NB4 (cell line): ENCODE measurements at places on chromosomes 11 and 22.
A peak's percentile ranks its signal among the peaks of the same experiment; 100 is the strongest.

- peak; percentile 86 for DNase-seq
Measured at GRCh38 chr11:62556875-62557631, 10.4 kb upstream of the AHNAK start.

DNA sequence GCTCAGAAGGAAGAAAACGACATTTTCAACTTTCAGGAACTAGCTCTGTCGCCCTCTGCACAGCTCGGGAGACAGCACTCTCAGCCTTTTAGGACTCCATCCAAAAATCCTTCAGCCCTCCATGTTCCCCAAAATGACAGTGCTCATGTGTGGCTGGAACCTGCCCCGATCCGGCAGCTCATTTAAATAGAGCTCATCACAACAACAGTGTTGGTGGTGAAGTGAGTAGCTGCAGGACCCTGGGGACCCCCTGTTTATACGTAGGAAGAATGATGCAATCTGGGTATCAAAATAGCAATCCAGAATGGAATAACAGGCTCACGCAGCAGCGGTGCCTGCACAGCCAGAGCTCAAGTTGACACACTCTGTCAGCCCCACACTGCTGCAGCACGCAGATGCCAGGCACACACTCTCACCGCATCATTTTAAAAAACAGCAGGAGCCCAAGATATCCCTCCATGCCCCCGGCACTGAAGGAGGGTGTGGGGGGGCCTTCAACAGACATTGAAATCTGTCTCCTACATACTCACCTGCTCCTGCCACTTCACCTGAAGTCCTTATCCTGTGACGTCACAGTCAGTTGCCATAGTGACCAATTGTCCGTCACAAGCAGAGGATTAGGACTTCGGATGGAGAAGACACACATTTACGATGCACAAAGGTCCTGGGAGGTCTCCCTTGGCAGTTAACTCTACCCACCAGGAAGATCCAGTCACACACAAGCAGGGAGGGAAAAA, 24.0 kb downstream of the TRIM66 start:
- no peak for DNase-seq

DNA sequence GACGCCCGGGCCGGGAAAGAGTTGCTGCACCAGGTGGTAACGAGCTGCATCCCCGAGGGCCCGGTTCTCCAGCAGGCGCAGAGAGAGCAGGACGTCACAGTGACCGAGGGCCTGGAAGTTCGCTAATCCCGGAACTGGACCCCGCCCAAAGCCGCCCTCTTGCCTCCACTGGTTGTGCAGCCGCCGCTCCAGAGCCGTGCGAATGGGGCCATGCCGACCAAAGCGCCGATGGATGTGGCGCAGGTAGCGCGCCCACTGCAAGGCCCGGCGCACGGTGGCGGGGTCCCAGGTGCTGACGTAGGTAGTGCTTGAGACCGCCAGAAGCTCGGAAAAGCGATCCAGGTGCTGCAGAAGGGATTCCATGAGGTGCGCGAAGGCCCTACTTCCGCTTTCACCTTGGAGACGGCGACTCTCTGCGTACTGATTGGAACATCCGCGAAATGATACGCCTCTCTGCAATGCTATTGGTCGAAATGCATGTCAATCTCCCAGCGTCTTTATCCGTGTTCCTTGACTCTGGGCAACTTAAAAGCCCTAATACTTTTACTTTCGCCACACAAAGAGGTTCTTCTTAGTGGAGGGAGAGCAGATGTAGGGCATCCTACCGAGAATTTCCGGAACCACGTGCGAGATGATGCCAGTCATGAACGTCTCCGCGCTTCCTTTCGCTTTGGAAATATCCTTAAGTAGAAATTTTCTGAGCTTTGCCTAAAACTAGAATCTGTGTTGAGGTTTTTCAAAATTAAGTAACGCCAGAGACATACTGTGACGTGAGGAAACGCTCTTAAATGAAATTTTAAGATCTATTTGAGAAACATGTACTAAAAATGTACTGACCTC, at the start of gene FANCF:
FANCF (minus strand) TSS at position 376 of the 840 bp plus-strand sequence; CDS start at position 363, 13 bp downstream.
- peak; percentile 96 for DNase-seq

DNA sequence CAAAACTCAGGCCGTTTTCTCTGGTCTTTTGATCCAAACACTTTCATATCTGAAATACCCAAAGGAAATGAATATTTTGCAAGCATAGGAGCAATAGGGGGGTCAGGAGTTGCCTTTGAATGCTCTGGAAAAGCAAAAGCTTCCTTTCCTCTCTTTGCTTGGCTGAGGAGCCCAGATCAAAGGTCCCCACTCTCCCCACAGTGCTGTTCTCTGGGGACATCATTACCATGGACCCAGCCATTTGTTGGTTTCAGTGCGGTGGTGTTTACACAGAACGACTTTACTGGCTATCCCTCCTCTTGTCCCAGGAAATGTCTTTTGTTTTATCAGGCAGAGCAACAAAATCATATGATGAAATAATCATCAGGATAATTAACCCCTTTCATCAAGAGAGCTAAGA, 1089.1 kb downstream of the TBC1D22A start:
- DNase-seq, result no peak

DNA sequence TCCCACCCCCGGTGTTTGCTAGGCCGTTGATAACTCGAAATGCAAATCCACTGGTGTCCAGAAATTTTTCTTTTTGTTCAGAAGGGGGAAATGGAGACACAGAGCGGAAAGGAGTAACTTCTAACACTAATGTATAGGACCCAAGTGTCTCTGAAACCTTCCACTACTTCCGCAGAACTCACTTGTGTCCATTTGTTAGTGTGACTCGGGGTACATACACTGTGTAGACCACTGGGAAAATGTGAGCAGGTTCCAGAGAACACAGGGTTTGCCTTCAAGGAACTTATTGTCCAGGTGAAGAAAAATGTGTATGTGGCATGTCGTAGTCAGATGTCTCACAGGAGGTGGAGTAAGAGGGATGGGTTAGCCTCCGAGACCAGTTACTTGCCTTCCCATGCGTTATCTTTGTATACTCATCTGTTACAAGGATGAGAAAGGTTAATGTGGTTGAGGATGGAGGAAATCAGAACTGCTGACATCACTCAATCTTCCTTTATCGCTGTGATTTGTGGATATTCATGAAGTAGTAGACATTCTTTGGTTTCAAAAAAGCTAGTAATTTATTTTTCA, 857 bp downstream of the ARCN1 start:
- DNase-seq, result peak; percentile 43

DNA sequence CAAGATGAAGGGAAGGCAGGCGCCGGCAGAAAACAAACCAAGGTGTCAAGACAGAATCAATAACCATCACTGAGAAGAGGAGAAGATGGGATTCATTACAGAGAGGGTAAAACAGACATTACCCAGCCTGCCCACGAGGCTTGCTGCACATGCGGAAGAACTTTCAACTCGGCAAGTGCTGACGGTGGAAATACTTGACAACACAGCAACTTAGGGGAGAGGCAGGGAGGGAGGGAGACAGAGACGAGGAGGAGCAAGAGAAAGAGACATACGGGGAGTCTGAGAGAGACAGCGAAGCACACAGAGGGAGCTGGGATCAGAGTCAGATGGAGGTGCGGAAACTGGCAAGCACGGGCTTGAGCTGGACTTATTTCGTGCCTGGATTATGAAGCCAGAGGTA, 129.3 kb upstream of the NECTIN1 start:
- DNase-seq, result no peak

DNA sequence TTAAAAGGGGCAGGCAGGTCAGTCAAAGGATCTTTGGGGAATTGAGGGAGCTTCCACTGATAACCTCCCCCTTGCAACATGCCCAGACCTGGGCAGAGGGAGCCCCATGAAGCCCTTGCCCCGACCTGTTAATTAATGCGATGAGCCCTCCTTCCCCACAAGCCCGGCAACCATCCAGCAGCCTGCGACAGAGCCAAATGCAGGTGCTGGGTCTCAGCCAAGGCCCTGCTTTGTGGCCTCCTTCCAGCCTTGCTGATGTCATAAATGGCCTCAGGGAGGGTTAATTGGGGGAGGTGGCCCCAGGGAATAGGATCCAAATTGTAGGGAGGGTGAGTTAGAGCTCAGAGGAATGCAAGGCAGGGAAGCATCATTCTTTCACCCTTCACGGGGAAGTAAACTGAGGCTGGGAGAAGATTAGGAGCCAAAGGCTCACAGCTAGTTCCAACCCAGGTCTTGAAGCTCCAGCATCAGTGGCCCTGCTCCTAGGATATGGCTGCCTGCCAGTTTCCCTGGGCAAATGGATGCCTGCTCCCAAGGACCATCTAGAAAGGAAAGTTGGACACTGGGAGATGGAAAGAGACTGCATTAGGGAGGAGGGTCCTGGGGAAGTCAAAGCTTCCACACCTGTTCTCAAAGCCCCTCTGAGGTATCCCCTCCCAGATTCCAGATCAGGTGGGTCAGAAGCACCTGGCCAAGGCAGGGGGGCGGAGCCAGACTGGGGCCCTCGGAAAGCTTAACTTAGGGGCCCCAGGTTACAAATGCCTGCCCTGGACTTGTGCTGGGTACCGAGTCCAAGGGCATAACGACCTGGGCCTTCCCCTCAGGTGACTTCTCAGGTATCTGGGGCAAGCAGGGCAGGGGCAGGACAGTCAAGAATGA, 34.1 kb downstream of the LMO1 start:
- no peak for DNase-seq

GRCh38 chr22:30299322-30299721, 10.0 kb upstream of the CASTOR1 start:
- no peak for DNase-seq

DNA sequence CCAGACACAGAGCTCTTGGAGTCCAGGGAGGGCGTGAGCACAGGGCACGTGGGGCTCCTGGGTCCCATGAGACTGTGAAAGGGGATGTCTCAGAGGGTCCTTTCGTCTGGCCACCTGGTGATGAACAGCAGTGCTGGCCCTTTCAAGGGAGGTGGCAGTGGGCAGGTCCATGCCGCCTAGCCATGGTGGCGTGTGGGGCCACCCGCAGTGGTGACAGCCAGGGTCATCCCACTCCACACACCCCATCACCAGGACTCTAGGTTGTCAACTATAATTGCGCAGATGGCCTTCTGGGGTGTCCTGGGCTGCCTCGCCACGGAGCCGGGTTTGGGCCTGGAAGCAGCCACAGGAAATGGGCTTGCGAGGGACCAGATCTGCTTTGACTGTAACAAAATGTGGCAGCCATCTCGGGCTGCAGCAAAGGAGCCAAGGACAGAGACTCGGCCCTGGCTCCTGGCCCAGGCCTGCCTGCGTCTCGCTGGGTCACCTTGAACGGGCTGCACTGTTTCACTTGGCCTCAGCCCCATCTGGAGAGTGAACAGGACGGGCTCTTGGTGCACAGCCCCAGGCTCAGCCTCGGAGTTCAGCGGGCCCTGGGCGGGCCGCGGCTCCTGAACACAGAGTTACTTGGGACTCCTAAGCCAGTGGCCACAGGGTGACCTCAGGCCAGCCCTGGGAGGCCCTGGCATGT, 1350.5 kb downstream of the BRD1 start:
- no peak for DNase-seq

DNA sequence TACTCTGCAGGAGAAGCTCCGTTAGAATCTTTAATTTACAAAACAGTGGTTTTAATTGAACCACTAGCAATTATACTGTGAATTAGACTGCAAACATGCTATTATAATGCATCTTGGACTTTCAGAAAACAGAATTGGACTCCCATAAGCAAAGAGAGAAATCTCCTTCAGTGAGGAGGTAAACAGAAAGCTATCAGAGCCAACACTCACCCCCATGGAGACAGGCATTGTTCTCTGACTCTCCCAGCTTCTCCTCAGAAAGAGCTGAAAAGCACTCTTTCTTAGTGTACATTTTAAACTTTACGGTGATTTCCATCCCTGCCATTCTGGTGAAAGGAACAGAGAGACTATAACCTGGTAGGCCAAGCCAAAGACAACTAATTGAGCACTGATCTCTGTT, 176.9 kb downstream of the GRIA4 start:
- no peak for DNase-seq

- no peak for DNase-seq
Measured at GRCh38 chr11:116071241-116071640, 567.0 kb upstream of the CADM1 start.

DNA sequence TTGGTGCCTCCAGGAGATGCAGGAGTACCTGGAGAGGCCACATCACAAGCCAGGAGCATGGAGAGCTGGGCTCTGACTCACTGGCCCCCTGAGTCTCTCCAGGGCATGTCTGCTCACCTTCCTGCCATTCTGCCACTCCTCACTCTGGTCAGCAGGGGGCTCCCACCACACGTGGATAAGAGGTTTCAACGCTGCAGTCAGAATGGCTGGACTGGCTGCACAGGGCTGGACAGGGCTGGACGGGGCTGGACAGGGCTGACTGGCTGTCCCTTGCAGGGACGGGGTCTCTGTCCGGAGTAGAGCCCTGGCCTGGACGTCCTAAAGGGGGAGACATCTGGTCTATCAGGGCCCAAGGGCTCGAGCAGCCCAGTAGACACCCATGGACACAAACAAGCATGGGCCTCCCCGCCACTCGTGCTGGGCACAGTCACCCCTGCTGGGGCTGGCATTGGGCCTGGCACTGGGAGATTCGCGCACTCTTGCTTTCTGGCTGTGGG, 34.6 kb downstream of the CYTH4 start:
- peak; percentile 82 for DNase-seq

- no peak for DNase-seq
Measured at GRCh38 chr11:108316061-108316460, 93.2 kb downstream of the ATM start.

DNA sequence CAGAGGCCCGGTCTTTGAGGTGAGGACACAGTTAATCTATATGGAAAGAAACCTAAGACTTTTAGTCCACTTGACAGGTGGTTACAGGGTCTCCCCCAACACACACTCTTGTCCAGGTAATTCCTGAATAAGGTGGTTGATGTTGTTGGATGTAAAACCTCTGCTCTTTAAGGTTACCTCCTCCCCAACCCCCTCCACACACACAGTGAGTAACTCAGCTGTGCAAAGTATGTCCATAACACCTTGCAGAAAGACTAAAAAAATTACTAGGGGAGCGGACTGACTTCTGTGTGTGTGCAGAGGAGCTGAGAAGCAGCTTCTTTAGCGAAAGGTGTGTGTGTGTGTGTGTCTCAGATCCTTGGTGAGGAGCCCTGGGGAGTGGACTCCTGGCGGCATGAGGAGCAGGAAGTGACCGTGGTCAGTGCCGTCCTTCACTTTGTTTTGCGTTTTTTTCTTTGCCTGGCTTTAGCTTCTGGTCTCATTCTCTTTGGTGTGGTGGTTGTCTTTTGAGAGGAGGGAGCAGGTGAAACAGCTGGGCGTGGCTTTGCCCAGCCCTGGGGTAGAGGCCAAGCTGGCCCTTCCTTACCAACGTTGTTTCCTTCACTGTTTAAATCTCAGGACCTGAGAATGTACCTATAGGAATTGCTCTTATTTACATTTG, 1.7 kb downstream of the ZBED4 start:
- no peak for DNase-seq

- DNase-seq, result no peak
Measured at GRCh38 chr11:111303461-111303860, 5.1 kb downstream of the POU2AF3 start.

GRCh38 chr11:111456859-111457730, 55.1 kb downstream of the BTG4 start:
- DNase-seq, result no peak

DNA sequence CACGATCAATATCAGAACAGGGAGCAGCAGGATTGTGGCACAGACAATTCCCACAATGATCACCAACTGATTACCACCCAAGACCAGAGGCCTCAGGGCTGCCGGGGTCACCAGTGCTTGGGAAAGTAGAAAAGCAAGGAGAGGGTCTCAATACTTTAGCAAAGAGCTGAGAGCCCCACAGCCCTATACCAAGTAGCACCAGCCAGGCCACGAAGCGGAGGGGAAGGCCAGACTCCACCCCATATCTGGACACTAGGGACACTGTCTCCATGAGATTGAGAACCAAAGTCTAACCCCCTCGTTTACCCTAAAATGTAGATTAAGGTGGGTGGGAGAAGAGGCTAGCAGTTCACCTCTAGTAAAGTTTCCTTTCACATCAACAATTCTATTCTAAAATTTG, 24.1 kb upstream of the SCN2B start:
- DNase-seq, result no peak

GRCh38 chr11:98568013-98568412, 452.7 kb upstream of the CNTN5 start:
- no peak for DNase-seq
